Activated CD8-positive, alpha-beta memory T cell treated with anti-CD3 and anti-CD28 coated beads, Interleukin-2, amount 10 ng/mL, durations not matched to agents 7 days and 5 days (primary cell): ENCODE measurements at places on chromosomes 3 and 15. TPM values are rescaled to one million over a fixed set of nuclear protein-coding genes. Genes with fewer than 3 reads are reported as not detected.

PROK2 gene
- 3.1 TPM for total RNA-seq

CPA3 gene
- not detected for total RNA-seq

C3orf20 gene
- 0.16 TPM for total RNA-seq

PLA2G4D gene
- total RNA-seq, result not detected

GABRR3 gene
- not detected for total RNA-seq

SLC24A5 gene
- total RNA-seq, result not detected

CCR3 gene
- total RNA-seq, result 2.0 TPM

LIPC gene
- 9.0 TPM for total RNA-seq

ECE2 gene
- not detected for total RNA-seq

PDIA3 gene
- total RNA-seq, result 293 TPM

GOLGA6L7 gene
- total RNA-seq, result not detected

TADA3 gene
- total RNA-seq, result 89.8 TPM

ZNF774 gene
- 2.1 TPM for total RNA-seq

COL8A1 gene
- 0.09 TPM for total RNA-seq

CCDC54 gene
- total RNA-seq, result not detected

GRCh38 chr15:25368850-25369249, 70.0 kb downstream of the UBE3A start:
- no peaks in the 10 kb centered on the region for H3K27me3 ChIP-seq
- peaks cover 60% of the 10 kb centered on the region for H3K36me3 ChIP-seq
- peaks cover 20% of the 10 kb centered on the region for H3K4me1 ChIP-seq

DNA sequence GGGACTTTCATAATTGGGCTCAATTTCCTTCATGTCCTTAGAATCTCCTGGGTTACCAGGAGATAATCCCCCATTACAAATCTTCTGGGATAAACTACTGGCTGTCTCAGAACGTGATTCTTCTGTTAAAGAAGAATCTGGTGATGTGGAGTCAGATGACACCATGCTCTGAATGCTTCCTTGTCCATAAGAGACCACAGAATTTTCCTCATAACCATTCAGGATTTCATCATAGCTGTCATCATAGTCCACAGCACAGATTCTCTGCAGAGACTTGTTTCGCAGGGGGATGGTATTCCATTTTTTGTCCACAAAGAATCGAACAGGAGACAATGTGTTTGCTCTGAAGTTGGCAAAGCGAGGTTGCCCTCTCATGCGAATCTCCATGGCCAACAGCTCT, 109.8 kb upstream of the TSPAN3 start:
- H3K27ac ChIP-seq, result peak overlapping the region; percentile 89
- DNase-seq, result no peak
- no peaks in the 10 kb centered on the region for H3K27me3 ChIP-seq
- H3K36me3 ChIP-seq, result peaks cover 15% of the 10 kb centered on the region
- peaks cover 52% of the 10 kb centered on the region for H3K4me1 ChIP-seq

GRCh38 chr15:93087825-93088199, 1.2 kb downstream of the RGMA start:
- no peak overlapping the region for H3K27ac ChIP-seq
- H3K4me1 ChIP-seq, result peaks cover 14% of the 10 kb centered on the region
- no peaks in the 10 kb centered on the region for H3K36me3 ChIP-seq

- peaks cover 5% of the 10 kb centered on the region for H3K4me1 ChIP-seq
- H3K4me3 ChIP-seq, result no peak overlapping the region
- H3K27me3 ChIP-seq, result peaks cover 19% of the 10 kb centered on the region
- H3K27ac ChIP-seq, result no peak overlapping the region
- peaks cover 6% of the 10 kb centered on the region for H3K36me3 ChIP-seq
Observed at GRCh38 chr15:68047826-68048225, 6.3 kb upstream of the PIAS1 start.

DNA sequence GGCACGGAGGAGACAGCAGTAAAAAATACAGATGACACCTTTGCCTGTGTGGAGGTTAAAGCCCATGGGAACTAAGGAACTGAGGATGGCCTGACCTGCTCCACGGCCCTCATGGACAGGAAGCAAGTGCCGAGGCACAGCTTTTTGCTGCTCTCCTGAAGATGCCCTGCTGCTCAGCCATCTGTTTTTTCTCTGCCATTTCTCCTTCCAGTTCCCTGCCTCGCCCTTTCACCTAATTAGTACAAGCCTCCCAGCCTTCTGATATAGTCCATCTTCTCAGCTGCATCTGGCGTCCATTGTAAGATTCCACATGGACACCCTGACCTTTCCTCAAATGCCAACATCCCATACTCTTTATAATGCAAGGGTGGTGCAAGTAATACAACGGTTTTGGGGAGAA, 11.8 kb upstream of the CXCR6 start:
- no peak overlapping the region for H3K4me3 ChIP-seq
- H3K36me3 ChIP-seq, result peaks cover 64% of the 10 kb centered on the region

- DNase-seq, result no peak
- no peak overlapping the region for H3K27ac ChIP-seq
- no peaks in the 10 kb centered on the region for H3K36me3 ChIP-seq
- H3K4me1 ChIP-seq, result no peaks in the 10 kb centered on the region
- no peak overlapping the region for H3K4me3 ChIP-seq
Observed at GRCh38 chr15:100531204-100531603, 2.5 kb upstream of the CERS3 start.

DNA sequence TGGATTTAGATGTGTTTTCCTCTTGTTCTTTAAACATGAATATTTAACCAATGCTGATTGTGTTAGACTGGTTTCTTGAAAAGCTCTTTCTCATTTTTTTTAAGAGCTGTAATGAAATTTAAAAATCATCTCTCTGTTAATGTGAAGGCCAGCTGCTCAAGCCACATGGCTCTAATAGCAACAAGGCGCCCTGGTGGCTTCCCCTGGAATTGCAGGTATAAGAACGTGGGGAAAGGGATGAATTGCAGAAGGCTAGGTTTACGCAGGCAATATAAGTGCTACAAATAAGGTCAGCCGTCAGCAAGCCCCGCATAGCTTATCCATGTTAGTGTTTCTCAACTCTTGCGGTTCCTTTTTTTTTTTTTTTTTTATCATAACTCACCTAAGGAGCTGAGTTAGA, 108.5 kb downstream of the SAMMSON start:
- no peaks in the 10 kb centered on the region for H3K27me3 ChIP-seq
- no peaks in the 10 kb centered on the region for H3K36me3 ChIP-seq
- no peak for DNase-seq

DNA sequence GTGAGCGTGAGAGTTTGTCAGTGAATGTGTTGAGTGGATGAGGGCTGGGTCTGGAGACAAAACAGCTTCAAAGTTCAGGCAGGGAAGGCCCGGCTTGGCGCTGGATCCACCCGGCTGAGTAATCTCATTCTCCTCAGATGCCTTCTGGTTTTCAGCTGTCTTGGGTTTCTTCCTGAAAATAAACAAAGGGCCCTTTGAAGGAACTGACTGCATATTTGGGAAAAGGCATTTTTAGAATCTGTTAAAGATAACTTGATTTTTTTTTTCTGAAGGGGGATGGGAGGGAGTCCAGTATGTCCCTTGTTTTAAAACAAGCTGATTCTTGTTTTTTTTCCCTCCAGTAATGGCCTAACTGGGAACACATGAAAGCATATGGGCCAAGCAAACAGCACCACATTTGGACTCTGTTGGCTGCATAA, 86.4 kb downstream of the TIGIT start:
- H3K36me3 ChIP-seq, result no peaks in the 10 kb centered on the region
- peaks cover 5% of the 10 kb centered on the region for H3K4me1 ChIP-seq
- H3K27me3 ChIP-seq, result no peaks in the 10 kb centered on the region
- H3K4me3 ChIP-seq, result no peak overlapping the region
- H3K27ac ChIP-seq, result no peak overlapping the region
- DNase-seq, result no peak

DNA sequence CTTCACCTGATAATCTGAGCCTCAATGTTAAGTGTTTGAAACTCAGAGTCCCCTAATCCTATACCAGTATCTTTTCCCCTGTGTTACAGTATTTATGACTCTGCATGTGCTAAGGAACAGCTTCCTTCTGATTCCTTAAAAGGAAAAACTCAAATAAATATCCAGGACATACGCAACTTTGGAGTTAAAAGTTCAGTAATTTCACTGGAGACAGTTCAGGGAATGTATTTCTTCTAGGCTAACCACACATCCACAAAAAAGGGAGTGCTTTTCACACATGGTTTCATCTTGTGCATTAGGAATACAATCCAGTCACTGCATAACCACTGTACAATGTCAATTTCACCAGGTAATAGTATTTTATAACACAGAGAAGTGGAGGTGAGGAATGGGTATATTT, 31.0 kb downstream of the PGBD4 start:
- H3K36me3 ChIP-seq, result no peaks in the 10 kb centered on the region
- no peak overlapping the region for H3K4me3 ChIP-seq
- no peaks in the 10 kb centered on the region for H3K4me1 ChIP-seq
- no peak for DNase-seq
- H3K27ac ChIP-seq, result no peak overlapping the region

DNA sequence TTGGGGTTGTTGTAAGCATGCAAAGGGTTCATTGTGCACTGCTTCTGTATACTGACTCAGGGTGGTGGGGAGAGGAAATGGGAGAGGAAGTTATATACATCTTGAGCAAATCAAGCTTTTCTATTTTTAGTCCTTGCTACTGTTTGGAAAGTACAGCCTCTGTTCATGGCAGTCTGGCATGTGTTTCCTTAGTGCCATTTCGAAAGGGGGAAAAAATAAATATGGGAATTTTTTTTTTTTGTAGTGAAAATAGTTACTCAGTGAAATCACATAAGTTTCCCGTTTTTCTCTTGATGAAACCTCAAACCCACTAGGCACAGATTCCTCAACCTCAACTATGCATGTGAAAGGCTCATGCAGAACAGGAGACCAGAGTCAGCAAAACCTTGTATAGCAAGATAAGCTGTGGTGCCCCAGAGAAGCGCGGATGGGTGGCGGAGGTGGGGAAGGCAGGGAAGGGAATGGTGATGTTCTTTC, 353.3 kb downstream of the LPP start:
- DNase-seq, result no peak
- H3K27me3 ChIP-seq, result no peaks in the 10 kb centered on the region
- peaks cover 6% of the 10 kb centered on the region for H3K4me1 ChIP-seq
- H3K27ac ChIP-seq, result no peak overlapping the region
- H3K4me3 ChIP-seq, result no peak overlapping the region

GRCh38 chr3:170520996-170521395, 64.9 kb downstream of the SLC7A14 start:
- H3K36me3 ChIP-seq, result no peaks in the 10 kb centered on the region
- no peak for DNase-seq
- H3K27ac ChIP-seq, result no peak overlapping the region
- no peak overlapping the region for H3K4me3 ChIP-seq
- peaks cover 15% of the 10 kb centered on the region for H3K27me3 ChIP-seq

- peaks cover 22% of the 10 kb centered on the region for H3K27me3 ChIP-seq
- peaks cover 4% of the 10 kb centered on the region for H3K4me1 ChIP-seq
- no peak overlapping the region for H3K4me3 ChIP-seq
- H3K27ac ChIP-seq, result no peak overlapping the region
Observed at GRCh38 chr15:57692709-57693108, 13.8 kb upstream of the POLR2M start.

DNA sequence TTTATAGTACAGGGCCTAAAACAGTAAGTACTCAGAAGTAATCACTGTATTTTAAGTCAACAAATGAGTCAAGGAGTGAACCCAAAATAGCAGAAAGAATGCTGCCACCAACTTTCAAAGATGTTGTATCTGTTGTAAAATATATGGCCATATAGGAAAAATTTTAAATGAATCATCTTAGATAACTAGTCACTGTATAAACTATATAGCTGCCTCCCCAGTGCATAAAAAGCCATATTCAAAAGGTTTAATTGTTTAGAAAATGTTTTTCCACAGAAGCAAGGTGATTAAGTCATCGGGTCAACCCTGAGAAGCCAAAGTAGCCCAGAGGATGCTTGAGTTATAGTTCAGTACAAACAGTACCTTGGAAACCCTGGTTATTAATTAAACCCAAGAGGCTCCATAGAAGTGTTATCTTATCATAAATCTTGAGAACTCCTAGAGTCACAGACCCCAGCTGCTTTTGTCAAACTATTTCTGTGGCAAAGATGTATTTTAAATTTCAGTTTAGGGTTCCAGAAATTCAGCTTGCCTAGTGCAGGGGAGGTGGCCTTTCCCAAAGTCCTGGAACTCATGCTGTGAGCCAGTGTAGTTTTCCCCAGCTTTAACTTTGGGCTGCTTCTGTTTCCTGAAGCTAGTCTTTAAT, 39.2 kb downstream of the MBNL1 start:
- H3K27ac ChIP-seq, result peak overlapping the region; percentile 40
- DNase-seq, result no peak
- H3K36me3 ChIP-seq, result peaks cover 47% of the 10 kb centered on the region
- H3K27me3 ChIP-seq, result no peaks in the 10 kb centered on the region
- H3K4me3 ChIP-seq, result no peak overlapping the region
- H3K4me1 ChIP-seq, result peaks cover 68% of the 10 kb centered on the region

GRCh38 chr3:56917361-56918110, 115.8 kb upstream of the ARHGEF3 start:
- DNase-seq, result no peak
- peaks cover 24% of the 10 kb centered on the region for H3K36me3 ChIP-seq
- H3K4me3 ChIP-seq, result peak overlapping the region; percentile 96
- H3K27ac ChIP-seq, result peak overlapping the region; percentile 100
- no peaks in the 10 kb centered on the region for H3K27me3 ChIP-seq
- H3K4me1 ChIP-seq, result peaks cover 79% of the 10 kb centered on the region

GRCh38 chr15:93152951-93153350, 63.9 kb upstream of the RGMA start:
- H3K27ac ChIP-seq, result peak overlapping the region; percentile 47
- H3K4me3 ChIP-seq, result no peak overlapping the region
- H3K36me3 ChIP-seq, result no peaks in the 10 kb centered on the region
- DNase-seq, result no peak
- H3K4me1 ChIP-seq, result peaks cover 24% of the 10 kb centered on the region
- peaks cover 27% of the 10 kb centered on the region for H3K27me3 ChIP-seq

DNA sequence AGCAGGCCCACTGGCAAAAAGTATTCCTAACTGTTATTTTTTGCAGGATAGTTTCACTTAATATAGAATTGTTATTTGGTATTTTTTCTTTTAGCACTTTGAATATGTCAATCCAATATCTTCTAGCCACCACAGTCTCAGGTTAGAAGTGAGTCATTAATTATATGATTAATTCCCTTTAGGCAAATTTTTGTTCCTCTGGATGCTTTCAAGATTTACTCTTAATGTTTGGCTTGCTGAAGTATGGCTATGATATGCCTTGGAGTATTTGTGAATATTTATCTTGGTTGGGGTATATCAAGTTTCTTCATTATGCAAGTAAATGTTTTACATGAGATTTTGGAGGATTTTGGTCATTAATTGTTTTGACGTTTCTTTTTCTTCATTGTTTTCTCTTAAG, 152.1 kb upstream of the ALCAM start:
- H3K27me3 ChIP-seq, result peaks cover 2% of the 10 kb centered on the region
- H3K27ac ChIP-seq, result no peak overlapping the region
- no peaks in the 10 kb centered on the region for H3K36me3 ChIP-seq
- no peaks in the 10 kb centered on the region for H3K4me1 ChIP-seq

- H3K4me1 ChIP-seq, result no peaks in the 10 kb centered on the region
- H3K27me3 ChIP-seq, result peaks cover 7% of the 10 kb centered on the region
- no peaks in the 10 kb centered on the region for H3K36me3 ChIP-seq
- no peak overlapping the region for H3K4me3 ChIP-seq
- H3K27ac ChIP-seq, result no peak overlapping the region
- no peak for DNase-seq
Observed at GRCh38 chr3:134423153-134423552, 48.9 kb upstream of the AMOTL2 start.

- no peak for DNase-seq
- H3K4me3 ChIP-seq, result no peak overlapping the region
- H3K27ac ChIP-seq, result no peak overlapping the region
- no peaks in the 10 kb centered on the region for H3K4me1 ChIP-seq
- H3K36me3 ChIP-seq, result no peaks in the 10 kb centered on the region
Observed at GRCh38 chr3:79255702-79256101, 512.1 kb downstream of the ROBO1 start.
